GM13976 (cell line): ENCODE measurements at places on chromosomes 2 and 18.
A peak's percentile ranks its signal among the peaks of the same experiment; 100 is the strongest.

DNA sequence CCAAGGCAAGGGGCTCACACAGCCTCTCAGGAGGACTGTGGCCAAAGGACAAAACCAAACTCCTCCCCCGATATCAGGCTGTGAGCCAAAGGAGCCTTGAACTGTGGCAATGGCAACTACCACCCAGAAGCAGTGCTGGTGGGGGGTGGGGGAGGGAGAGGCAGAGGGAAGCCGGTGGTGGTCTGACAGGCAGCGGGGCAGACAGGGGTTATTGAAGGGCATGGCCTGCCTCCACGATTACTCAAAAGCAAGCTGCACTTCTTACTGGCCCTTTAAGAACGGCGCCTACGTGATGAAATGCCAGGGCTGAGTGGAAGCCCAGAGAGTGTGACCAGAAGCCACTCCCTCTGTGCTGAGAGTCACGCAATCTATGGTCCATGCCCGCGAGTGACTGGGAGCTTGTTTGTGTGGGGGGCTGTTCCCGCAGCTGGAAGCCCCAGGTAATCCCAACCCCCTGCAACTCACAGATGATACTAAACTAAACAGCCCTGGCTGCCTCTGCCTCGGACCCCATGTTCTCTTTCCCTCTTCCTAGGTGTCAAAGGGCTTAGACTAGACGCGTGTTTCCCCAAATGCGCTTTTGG, 128.2 kb upstream of the CXCR4 start:
- peak; percentile 53 for DNase-seq

DNA sequence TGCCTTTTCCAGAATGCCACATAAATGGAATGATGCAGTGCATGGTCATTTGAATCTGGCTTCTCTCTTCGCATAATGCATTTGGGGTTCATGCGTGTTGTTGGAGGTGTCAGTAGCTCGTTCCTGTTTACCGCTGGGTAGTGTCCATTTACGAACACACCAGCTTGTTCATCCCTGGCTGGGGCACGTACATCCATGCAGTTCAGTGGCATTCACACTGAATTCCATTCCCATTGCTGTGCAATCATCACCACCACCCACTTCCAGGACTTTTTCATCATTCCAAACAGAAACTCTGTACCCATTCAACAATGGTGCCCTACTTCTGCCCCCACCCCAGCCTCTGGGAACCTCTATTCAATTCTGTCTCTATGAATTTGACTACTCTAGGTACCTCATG, 14.7 kb upstream of the CIDEA start:
- DNase-seq: no peak

DNA sequence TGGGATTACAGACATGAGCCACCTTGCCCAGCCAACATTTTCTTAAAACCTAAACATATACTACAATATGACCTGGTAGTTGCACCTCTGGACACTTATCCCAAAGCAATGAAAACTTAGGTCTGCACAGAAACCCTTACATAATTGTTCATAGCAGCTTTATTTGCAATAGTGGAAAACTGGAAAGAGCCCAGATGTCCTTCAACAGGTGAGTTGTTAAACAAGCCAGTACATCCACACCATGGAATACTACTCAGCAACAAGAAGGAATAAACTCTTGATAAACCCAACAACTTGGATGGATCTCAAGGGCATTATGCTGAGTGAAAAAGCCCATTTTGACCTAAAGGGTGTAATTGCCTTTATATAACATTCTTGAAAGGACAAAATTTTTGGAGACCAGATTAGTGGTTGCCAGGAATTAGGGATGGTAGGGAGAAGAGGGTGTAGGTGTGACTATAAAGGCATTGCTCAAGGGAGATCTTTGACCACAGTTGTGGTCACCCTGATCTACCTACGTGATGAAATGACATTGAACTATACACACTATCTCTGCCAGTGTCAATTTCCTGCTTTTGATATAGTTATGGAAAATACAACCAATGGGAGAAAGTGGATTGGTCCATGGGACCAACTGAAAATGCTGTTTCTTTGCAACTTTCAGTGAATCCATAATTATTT, 11.9 kb upstream of the AMMECR1L start:
- DNase-seq: no peak

DNA sequence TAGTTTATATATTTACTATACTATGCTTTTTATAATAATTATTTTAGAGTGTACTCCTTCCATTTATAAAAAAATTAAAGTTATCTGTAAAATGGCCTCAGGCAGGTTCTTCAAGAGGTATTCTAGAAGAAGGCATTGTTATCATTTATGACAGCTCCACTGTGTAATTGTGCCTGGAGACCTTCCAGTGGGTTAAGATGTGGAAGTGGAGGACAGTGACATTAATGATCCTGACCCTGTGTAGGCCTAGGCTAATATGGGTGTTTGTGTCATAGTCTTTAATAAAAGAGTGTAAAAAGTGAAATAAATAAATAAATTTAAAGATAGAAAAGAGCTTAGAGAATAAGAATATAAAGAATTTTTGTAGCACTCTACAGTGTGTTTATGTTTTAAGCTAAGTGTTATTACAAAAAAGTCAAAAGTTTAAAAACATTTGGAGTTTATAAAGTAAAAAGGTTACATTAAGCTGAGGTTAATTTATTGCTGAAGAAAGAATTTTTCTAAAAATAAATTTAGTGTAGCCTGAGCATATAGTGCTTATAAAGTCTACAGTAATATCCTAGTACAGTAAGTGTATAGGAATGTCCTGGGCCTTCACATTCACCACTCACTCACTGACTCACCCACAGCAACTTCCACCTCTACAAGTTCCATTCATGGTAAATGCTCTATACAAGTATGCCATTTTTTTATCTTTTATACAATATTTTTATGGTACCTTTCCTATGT, 190.0 kb upstream of the SESTD1 start:
- DNase-seq: no peak

DNA sequence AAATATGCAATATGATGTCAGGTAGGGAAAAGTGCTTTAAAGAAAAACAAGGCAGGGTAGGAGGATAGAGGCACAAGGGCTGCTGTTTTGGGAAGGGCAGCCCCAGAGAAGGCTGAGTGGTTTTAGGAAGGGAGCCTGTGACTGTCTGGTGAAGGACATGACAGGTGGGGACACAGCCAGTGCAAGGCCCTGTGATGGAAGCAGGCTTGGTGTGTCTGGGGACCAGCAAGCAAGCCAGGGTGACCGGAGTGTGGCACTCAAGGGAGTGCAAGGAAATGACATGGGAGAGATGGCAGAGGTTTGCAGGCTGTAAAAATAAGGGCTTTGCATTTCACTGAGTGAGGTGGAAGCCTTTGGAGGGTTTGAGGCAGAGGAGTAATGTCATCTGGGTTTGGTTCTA, 62.0 kb downstream of the LTBP1 start:
- DNase-seq: no peak
